ENCODE measurements at places on chromosomes 13 and 19.

- DNase-seq, result no peak
Measured at GRCh38 chr13:111256946-111257345, 63.5 kb upstream of the TEX29 start.

DNA sequence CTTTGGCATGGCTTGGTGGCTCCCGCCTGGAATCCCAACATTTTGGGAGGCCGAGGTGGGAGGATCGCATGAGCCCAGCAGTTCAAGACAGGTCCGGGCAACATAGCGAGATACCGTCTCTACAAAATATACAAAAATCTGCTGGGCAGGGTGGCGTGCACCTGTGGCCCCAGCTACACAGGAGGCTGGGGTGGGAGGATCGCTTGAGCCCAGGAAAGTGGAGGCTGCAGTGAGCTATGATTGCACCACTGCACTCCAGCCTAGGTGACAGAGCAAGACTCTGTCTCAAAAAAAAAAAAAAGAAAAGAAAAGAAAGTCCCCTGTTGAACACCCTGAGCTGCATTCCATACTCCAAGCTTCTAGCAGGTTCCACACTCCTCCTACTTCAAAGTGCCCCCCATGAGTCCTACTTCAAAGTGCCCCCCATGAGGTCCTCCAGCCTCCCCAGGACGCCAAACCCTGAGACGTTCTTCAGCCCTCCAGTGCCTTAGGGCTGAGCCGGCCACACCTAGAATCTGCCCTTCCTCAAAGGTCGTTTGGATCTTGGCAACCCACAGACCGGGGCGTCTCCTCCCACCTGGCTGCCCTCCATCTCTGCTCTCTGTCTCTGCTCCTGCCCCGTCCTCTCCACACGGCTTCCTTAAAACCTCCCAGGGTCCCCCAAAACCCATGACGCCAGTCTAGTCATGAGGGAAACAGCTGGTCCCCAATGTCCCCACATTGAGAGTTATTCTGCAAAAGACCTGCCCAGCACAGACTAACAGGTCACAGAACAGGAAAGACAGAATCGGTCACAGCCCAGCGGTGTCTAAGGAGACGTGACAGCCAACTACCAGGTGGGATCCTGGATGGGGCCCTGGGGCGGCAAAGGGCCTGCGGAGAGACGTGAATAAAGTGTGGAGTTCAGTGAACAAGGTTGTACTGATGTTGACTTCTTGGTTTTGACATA is 4.8 kb downstream of the TJP3 start:
- DNase-seq, result no peak

DNA sequence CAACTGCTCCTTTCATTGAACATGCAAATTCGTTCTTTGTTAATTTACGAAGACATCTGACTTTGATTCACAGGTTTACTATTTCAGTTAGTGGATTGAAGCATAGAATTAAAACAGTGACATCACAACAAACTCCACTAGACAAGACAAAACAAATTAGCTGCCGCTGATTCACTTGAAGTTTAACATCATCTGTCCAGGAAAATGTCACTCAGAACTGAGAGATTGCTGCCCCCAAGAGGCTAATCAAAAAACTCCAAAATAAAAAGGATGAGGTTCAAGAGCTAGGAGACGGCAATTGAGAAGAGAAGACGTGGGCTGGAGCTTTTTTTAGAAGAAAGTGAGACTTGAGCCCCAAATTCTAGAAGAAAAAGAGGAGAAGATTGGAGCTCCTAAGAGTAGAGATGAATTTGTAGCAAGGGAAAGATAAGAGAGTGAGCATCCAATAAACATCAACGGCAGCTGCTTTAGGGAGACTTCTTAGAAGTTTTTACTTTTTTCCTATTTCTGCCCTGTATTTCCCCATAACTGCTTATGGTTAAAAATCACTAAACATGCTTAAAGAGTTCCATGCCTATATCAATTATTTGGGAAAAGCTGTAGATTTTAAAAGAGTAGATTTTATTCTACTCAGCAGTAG is 40.8 kb upstream of the TPP2 start:
- no peak for DNase-seq

DNA sequence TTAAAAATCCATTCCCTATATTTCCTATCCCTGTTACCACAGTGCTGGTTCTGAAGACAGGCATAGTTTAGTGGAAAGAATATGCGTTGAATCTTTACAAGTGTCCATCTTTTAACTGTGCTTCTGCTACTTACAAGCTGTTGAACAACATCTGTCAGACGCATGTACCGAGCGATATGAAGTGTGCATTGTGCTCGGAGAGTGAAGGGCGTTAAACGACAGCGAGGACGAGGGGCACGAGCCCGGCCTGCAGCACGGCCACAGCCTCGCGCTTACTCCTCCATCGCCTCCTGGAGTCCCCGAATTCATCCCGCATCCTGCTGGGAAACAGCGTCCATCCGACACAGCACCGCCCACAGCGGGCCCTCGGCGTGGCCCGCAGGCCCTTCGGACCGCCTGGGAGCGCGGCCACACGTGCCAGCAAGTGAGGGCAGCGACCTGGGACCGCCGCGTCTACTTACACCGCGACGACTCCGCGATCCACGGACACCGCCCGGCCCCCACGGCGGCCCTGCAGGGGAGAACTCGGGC is 514 bp downstream of the PCID2 start:
- no peak for DNase-seq

DNA sequence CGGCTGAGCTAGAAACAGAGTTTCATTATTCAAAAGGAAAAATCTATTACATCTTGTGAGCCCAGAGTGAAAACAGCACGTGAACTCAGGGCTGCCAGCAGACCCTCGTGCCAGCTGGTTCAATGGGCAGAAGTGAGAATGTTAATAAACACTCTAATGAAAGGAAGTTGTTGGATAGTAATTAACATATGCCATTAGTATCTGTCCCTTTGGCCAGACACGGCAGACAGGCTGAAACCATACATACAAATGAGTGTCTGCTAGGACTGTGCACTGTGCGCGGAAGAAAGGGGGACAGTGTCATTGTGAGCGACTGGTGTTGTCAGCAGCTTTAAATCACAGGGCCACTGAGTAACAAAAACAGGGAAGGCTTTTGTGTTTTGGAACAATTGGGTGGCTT is 121.9 kb upstream of the TSC22D1 start:
- DNase-seq, result no peak

DNA sequence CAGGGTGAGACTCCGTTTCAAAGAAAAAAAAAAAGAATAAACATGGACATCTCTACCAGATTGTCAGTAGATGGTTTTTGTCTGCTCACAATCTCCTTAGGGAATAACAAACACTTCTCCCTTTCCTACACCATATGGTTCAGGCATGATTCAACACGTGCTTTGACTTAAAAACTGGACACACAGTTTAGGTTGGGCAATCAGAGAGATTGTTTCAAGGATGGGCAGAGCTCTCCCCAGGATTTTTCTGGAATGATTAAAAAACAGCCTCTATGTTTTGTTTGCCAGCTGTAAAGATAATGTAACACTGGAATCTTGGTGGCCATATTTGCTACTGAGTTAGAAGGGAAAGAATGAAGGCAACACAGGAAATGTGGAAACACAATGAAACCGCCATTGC is 150.1 kb upstream of the TSC22D1 start:
- DNase-seq, result no peak

DNA sequence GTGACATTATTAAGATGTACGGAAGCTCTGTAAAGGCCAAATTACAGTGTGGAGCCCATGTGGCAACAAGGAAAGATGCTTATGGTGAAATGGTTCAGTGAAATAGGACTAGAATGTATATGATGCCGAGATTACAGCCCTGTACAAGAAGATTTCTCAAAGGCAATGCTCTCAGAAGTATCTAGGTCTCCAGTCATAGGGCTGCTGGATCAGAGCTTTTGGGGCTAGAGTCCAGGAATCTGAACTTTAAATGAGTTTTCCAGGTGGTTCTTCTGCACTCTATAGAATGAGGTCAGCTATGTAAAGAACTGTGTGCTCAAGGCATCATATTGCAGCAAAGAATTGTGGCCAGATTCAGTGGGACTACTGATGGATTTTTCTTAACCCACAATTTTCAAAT is 75.4 kb upstream of the STK24 start:
- no peak for DNase-seq

DNA sequence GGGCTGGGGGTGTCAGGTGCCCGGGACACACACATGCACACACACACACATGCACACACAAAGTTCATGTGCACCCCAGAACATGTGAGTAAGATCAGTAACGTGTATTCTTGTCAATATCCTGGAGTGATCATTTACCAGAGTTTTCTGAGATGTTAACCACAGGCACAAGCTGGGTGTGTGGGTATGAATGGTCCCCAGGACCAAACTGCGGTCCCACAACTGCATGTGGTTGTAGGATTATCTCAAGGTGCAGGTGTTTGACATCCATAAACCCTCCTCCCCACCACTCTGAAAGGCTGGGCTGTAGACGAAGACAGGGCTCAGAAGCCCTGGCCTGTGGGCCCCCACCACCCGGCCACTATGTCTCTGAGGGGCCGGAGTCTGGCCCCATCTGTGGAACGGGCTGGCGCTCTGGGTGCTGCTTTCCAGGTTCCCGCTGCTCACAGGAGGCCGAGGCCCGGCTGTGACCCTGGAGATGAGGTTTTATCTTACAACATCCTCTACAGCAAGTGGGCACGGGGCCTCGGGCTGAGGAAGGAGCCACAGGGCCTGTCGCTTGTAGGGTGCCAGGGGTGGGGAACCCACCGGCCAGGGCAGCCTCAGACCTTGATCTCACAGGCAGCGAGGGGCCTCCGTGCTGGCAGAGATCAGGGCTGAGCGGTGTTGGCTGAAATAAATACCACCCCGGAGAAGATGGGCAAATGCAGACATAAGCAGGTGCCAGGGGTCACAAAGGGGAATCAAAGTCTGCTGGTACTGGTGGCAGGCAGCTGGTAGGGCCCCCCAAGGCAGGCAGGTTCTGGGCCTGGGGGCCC is 4.3 kb downstream of the F2RL3 start:
- DNase-seq, result no peak

- no peak for DNase-seq
Measured at GRCh38 chr19:37226248-37226647, 8.2 kb downstream of the ZNF383 start.

DNA sequence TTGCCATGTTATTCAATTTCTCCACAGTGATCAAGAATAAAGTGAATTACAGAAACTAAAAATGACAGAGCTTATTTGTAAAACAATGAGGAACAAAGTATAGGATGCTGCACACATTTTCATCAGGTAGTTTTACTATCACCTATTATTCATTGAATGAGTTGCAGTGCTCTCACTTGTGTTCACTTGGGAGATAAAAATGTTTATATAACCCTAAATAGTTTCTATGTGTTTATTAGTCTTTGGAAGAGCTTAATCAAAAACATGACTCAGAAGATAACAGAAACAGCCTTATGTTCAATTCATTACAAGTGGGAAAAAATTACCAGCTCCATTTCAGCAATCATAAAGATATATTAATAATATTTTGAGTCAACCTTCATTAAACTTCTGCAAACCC is 796.2 kb downstream of the SLITRK1 start:
- no peak for DNase-seq

DNA sequence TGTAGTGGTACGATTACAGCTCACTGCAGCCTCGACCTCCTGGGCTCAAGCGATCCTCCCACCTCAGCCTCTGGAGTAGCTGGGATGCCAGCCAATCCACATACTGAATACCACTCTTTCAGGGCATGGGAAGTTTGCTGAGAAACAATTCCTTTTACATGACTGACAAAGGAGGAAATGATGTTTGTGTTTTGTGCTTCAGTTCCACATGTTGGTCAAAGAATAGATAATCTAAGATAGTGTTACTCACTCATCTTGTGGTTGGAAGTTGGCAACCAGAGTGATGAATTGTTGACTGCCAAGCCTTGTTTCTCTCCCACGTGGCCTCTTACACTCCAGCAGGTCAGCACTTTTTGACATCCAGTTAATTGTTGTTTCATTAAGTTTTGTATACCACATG is 7.6 kb downstream of the MBD3L2B start:
- no peak for DNase-seq

- DNase-seq, result no peak
Measured at GRCh38 chr13:75329723-75330122, 152.2 kb downstream of the TBC1D4 start.

DNA sequence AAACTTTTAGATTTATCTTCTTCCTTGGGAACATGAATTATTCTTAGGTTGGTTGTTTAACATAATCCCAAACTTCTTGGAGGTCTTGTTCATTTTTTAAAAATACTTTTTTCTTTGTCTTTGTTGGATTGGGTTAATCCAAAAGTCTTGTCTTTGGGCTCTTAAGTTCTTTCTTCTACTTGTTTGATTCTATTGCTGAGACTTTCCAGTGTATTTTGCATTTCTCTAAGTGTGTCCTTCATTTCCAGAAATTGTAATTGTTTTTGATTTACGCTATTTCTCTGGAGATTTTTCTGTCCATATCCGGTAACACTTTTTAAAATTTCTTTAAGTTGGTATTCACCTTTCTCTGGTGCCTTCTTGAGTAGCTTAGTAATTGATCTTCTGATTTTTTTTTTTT is 9.8 kb upstream of the KLK15 start:
- DNase-seq, result no peak

- DNase-seq, result no peak
Measured at GRCh38 chr19:45578861-45579260, 5.7 kb downstream of the OPA3 start.

DNA sequence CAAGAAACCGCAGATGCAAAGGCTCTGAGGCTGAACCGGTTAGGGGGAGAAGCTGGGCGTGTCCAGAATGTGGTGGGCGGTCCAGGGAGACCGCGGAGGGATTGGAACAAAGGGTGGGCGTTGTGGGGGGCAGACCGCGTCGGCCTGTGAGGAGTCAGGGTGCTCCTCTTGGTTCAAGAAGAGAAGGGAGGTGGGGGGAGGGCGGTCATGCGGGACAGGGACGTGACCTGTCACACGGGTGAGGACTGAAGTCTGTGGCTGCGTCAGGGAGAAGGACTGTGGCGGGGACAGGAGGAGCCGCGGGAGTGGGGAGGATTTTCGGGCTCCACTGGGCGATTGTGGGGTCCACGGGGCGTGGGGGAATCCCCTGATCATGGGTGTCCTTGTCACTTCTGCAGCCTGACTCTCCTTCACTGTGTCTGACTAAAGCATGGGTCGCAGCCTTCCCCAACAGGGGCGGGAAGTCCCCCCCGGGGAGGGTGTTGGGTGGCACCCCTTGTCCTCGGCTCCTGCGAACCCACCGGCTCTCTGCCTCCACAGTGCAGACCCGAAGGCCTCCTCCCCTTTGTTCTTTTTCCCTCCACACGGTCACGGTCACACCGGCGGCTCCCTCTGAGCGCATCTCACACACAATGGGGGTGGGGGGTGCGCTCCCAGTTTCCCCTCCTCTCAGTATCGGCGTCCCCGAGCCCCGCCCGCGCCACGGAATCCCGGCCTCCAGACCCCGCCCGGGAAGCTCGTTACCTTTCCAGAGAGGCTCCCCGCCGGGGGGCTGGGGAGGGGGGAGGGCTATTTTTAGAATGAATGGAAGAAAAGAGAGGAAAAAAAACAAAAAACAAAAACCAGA is 16.4 kb upstream of the KCNN1 start:
- no peak for DNase-seq

- no peak for DNase-seq
Measured at GRCh38 chr13:56923626-56924140, 217.0 kb upstream of the PRR20A start.

Data from tibial nerve (tissue), 4 donors.